Central memory CD8-positive, alpha-beta T cell (primary cell): ENCODE measurements at places on chromosomes 7 and 10.
A peak's percentile ranks its signal among the peaks of the same experiment; 100 is the strongest.

GRCh38 chr10:78596556-78596955 is 472.2 kb upstream of the ZMIZ1 start:
- no peak for DNase-seq

DNA sequence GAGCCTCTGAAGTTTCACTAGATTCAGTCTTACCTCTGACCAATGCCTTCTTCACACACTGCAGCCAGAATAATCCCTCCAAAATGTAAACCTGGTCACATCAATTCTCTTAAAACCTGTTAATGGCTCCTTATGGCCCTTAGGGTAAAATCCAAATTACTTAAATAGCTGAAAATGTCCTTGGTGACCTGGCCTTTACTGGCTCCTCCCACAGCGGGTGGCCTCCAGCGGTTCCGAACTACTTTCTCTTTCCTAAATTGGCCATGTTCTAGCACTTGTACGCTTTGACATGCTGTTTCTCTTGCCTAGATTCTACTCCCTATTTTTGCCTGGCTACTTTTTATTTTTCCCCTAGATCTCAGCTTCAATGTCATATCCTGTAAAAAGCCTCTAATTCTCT is 36.1 kb downstream of the AGK start:
- no peak for DNase-seq

GRCh38 chr10:97502916-97503315 is 4.2 kb downstream of the UBTD1 start:
- no peak for DNase-seq

GRCh38 chr10:3277566-3277965 is 105.0 kb upstream of the PITRM1 start:
- DNase-seq: no peak

DNA sequence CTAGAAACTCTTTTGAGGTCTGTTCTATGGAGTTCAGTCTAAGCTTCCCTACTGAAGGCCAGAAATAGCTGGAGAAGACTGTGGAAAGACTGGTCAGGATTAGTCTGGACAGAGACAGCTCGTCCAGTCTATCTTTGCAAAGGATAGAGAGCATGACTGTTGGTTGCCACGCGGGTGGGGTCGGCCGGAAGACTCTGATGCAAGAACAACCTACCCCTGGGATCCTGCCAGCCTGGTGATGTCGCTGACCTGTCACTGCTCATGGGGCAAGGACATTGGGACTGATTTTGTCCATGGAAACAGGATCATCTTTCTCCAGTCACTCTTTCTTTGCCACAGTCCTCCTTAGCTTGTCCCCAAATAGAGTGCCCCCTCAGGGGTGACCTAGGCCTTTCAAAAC is 337.6 kb upstream of the NPSR1 start:
- DNase-seq: no peak

- DNase-seq: no peak
Measured at GRCh38 chr7:53094827-53095226, 59.4 kb downstream of the POM121L12 start.

- DNase-seq: no peak
Measured at GRCh38 chr10:604716-605631, 84.5 kb downstream of the DIP2C start.

GRCh38 chr7:157149317-157149716 is 10.6 kb downstream of the UBE3C start:
- DNase-seq: no peak

- DNase-seq: no peak
Measured at GRCh38 chr7:72183835-72184234, 228.3 kb downstream of the CALN1 start.

GRCh38 chr10:22315455-22316285 is 518 bp upstream of the COMMD3 start:
- no peak for DNase-seq

GRCh38 chr7:52838981-52839411 is 196.4 kb upstream of the POM121L12 start:
- no peak for DNase-seq

DNA sequence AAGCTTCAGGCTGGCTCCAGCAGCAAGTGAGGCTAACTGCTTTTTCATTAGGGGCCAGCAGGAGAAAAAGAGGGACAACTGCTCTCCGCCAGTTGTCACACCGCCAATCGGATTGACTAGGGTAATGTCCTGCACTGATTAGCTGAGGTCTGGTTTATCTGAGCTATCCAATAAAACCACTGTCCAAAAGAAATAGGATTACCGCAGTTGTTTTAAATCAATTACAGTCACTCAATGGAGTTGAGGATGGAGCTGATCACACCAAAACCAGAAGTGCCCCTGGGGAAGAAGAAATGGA is 351.4 kb upstream of the NPVF start:
- no peak for DNase-seq

DNA sequence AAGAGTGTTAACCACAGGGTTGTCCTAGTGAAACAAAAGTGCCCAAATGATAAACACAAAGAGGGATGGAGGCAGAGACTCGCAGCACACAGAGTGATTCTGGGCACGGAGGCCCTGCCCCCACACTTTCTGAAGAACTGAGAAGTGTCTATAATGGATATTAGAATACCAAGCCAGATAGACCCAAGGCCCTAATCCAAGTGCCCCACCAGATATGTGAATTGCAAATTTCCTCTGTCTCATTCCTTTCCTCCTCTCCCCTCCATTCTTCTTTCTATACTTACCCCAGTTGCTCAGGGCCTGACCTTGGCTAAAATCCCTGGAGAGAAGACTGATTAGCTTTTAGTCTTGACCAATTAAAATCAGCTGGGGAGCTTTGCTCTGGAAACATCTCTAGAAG is 106.8 kb upstream of the AOAH start:
- DNase-seq: no peak

GRCh38 chr7:96055717-96056116 is 266.2 kb downstream of the SLC25A13 start:
- no peak for DNase-seq

- DNase-seq: no peak
Measured at GRCh38 chr7:157434701-157435100, 97.9 kb downstream of the DNAJB6 start.

GRCh38 chr7:50411332-50411731 is 38.8 kb downstream of the FIGNL1 start:
- no peak for DNase-seq

- DNase-seq: no peak
Measured at GRCh38 chr7:105229641-105230040, 159.1 kb downstream of the SRPK2 start.

DNA sequence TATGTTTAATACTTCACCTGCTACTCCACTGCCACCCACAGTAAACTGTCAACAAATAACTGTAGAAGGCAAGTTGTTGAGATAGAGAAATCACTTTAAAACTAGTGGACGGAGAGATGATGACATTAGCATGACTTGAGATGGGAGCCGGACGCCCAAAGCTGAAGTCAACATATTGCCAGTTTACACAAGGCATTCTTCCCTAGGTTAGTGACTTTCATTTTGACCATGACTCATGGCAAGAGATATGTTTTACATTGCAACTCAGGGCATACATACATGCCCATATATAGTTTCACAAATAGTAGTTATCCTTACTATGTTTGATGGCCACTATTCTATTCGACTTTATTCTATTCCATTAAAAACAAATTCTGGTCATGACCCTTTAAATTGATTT is 296.6 kb downstream of the PLXNA4 start:
- no peak for DNase-seq

- DNase-seq: no peak
Measured at GRCh38 chr7:41892356-41893100, 189.6 kb upstream of the INHBA start.

DNA sequence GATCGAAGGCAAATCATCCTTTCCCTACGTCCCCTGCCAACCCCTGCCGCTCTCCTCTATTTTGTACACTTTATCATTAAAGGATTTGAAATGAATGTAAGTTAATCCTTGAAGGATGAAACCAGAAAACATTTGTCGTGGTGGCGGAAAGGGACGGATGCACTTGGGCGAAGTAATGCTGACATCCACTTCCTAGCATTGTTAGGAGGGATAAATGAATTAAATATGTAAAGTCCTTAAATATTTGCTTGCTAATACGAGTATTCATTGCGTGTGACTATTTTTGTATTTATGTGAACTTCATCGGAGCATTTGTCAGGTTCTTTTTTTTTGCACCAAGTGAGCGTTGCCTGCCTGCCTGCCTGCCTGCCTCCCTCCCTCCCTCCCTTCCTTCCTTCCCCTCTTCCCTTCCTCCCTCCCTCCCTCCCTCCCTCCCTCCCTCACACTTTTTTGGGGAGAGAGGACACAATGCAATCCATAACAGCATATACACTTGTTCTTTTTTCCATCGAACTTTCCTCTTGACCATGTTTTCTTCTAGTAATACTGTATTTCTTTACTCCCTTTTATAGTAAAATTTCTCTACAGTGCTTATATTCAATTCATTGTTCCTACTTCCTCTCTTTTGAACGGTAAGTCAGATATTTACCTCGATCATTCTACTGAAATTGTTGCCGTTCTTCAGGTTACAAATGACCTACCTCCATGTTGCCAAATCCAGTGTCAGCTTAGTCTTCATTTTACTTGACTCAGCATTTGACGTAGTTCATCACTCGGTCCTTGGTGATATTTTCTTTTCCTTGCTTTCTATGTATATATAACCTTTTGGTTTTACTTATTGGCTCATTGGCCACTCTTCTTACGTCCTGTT is 831 bp downstream of the CCDC7 start:
- DNase-seq: no peak

GRCh38 chr7:148982654-148983199 is 45.6 kb downstream of the PDIA4 start:
- no peak for DNase-seq

DNA sequence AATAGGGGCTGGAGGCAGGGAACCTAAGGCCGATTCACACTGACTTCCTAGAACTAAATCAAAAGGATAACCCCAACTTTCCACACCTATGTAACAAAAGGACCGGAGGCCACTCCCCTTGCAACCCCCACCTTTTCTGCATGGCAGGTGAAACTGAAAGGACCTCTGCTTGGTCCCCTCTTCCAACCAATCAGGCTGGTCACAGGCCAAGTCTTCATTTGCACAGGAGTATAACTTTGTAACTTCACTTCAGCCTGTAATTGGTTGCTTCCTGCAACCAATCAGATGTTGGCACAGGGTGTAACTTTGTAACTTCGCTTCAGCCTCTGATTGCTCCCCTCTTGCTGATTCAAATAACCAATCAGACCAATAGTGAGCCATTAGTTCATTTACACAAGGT is 190.0 kb downstream of the FAM107B start:
- peak; percentile 39 for DNase-seq

GRCh38 chr10:11539191-11539868 is 72.1 kb downstream of the USP6NL start:
- DNase-seq: no peak

GRCh38 chr10:30980951-30981616 is 50.6 kb downstream of the ZNF438 start:
- DNase-seq: no peak

DNA sequence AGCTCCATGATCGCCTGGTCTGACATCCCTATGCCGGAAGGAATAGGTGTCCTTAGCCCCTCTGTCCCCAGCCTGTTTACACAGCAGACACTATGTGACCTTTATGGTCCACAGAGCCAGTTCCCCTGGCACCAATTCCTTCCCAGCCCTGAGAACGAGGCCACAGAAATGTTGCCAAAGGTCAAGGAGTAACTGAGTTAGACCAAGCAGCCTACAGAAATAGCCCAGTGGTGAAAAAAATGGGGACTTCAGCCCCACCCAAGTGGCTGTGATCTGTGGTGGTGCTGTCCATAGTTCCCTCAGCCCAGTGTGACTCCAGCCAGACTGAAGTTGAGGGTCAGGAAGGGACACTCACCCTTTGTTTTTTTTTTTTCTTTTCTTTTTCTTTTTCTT is 2.5 kb downstream of the PGAM2 start:
- no peak for DNase-seq

GRCh38 chr7:148304456-148304855 is 286.1 kb upstream of the C7orf33 start:
- no peak for DNase-seq

DNA sequence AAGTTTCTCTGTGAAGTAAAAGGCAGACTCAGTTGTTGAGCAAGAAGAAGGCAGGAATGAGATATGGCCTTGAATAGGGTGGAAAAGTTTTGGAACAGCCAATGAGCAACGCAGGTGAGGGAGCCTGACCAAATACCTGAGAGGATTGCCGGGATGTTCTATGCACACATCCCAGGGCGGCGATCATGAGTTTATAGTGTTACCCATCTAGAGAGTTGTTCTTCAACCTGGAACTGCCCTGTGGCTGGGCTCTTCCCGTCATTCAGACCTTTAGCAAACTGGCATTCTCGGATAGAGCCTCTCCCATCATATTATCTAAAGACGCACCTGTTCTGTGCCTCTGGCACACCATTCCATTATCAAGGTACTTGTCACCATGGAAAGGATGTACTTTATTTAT is 103.0 kb upstream of the KIF5B start:
- no peak for DNase-seq

- DNase-seq: no peak
Measured at GRCh38 chr7:32218154-32218467, 147.9 kb upstream of the PDE1C start.

DNA sequence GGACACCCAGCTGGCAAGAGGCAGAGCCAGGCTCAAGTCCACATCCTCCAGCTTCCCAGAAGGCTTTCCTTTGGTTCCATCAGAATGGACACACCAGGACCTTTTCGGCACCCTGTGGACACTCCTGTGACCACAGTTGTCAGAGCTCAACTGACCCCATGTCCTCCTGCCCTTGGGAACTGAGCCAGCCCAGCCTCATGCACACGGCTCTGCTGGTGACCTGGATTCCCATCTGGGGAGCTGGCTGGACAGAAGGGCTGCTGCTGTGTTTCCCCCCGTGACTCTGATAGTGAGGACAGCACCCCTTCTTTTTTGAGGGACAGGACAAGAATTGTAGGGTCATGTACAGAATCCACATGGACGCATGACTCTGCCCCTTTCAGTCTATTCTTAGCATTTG is 289.2 kb downstream of the WDR37 start:
- DNase-seq: no peak

GRCh38 chr10:130470286-130470685 is 334.1 kb downstream of the GLRX3 start:
- DNase-seq: no peak
